ENCODE measurements at places on chromosomes 13 and 19. TPM values are rescaled to one million over a fixed set of nuclear protein-coding genes. Genes with fewer than 3 reads are reported as not detected.

ZNF468 gene
- 57.9 TPM for total RNA-seq

GRCh38 chr19:57583104-57583520 lies 833 bp upstream of the ZIK1 start:
- DNase-seq, result no peak

TMC4 gene
- total RNA-seq, result not detected

DNA sequence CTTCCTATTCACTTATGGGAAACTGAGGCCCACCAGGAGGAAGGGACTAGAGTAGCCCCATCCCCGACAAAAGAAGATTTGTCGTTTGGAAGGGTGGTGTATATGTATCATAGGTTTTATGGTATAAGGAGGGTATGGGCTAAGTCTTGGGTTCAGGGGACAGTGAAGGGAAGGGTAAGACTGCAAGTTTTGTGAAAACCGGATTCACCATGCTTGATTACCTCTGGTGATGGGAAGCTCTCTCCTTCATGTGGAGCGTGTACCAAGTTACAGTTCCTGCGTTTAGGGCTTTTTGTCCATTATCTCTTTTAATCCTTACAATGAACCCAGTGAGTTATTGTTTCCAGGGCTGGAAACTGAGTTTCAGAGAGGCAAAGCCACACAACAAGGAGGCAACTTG lies 3.8 kb downstream of the VASP start:
- DNase-seq, result no peak

SHISA7 gene
- 4.5 TPM for total RNA-seq

- no peak for DNase-seq
These were observed 244.2 kb upstream of the ZNF507 start for GRCh38 chr19:32101206-32101605.

SLAIN1 gene
- total RNA-seq, result 506 TPM

FGF21 gene
- total RNA-seq, result not detected

- DNase-seq, result no peak
These were observed 191.5 kb upstream of the KL start for GRCh38 chr13:32824675-32825074.

GRCh38 chr19:3003046-3003445 lies 25.7 kb downstream of the TLE6 start:
- DNase-seq, result no peak

ZNF284 gene
- 11.8 TPM for total RNA-seq

DNA sequence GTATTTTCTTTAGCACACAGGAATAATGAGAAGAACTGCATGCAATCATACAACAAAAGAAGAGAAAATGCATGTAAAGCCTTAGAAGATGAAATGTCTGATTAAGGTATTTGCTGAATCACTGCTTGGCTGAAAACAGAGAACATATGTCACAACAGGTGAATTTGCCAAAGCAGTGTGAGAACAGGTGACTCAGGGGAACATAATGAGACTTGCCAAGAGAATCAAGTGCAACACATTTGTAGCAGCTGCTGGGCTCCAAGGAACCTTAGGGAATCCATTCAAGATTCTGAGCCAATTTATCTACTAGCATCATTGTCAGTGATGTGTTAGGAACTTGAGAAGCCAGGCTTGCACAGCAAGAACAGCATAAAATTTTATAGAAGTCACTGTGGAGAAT lies 273.1 kb downstream of the PCDH20 start:
- DNase-seq, result no peak

DNA sequence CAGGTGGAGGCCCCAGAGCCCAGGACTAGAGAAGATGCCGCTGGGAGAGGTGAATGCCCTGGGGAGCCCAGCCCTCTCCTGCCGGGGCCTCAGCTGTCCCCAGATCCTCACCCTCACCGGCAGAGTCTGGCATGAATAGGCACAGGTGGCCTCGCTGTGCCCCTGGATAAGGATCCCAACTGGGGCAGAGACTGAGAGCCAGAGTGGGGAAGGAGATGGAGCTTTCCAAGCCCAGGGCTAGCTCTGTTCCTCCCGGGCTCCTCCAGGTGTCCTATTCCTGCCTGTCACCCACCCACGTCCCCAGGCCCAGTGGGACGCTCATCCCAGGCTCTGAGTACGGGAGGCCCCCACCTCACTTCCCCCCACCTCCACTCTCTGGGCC lies 16.5 kb downstream of the PRR36 start:
- DNase-seq, result no peak

CEACAM8 gene
- under 0.01 TPM for total RNA-seq

IZUMO4 gene
- 2.9 TPM for total RNA-seq

DNA sequence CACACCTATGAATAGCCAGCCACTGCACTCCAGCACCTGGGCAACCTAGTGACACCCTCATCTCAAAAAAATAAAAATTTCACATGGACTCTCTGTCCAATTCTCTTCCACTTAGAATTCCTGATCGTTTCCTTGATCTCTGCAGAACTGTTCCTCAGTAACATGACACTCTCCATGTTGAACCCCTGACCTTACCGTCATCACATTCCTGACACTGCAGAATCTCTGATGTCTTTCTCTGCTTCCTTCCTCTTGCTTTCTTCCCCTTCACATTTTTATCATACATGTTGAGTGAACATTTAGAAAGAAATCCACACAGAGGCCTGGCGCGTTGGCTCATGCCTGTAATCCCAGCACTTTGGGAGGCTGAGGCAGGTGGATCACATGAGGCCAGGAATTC lies 15.0 kb downstream of the ZNF114 start:
- no peak for DNase-seq

SYDE1 gene
- total RNA-seq, result 1.2 TPM

All from frontal cortex (tissue), 4 donors.